Activated T-helper 9 cell treated with anti-CD3 and anti-CD28 coated beads, Interleukin-2, amount 50 U/mL, for 16 hours (primary cell): ENCODE measurements at places on chromosomes 3 and 15.

DNA sequence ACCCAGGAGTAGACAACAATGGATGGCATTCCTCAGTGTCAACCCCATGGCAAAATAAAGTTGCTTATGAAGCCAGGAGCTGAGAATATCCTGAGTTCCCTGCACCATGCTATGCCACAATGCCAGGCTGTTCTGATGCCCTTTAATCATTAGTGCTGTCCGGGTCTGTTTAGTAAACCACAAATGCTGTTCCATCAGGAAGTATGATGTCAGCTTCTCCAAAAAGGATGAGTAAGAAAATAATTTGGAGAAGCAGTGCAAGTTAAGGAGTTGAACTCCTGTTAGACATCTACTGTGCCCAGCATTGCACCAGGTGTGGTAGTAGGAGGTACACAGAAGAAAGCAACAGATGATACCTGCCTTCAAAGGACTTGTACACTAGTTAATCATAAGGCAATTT, 67.9 kb upstream of the GUCA1C start:
- no peak for DNase-seq

DNA sequence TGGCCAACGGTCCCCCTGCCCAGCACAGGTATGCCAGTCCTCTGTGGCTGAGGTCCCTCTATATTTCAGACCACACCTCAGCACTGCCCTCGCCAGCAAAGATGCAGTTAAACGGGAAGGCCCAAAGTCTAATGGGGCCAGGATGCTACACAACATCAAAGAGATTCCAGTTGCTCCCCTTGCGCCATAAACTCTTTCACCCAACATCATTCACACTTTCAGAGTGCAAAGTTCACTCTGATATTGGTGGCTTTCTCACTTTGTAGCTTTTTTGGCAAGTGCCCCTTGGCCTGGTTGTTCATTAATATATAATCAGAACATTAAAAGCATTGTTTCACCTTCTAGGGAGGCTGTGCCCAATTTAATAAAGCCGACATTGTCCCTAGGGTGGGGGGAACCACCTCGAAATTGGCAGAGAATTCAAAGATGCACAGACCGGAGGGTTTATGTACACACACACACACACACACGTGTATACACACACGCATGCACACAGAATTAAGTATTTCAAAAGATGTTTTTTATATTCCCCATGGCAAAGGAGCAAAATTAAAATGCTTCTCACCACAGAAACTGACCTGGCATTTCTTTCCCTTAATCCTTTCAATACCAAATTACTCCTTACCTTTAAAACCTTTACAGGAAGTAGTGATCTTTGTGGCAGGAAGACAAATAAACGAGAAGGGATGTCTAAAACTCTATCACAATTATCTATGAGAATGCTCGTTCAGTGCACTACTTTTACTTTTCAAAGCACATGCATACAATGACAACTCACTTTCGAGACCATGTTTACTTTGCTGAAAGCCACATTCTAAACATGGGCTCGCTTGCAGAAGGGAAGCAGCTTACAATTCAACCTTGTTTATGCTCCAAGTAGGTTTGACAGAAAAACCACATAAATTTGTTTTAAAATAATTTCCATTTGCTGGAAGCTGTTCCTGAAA, 19.5 kb downstream of the LRIG1 start:
- no peak for DNase-seq

GRCh38 chr15:68330416-68330815, 52.9 kb downstream of the FEM1B start:
- DNase-seq, result no peak

GRCh38 chr3:196788528-196788927, 48.9 kb downstream of the PAK2 start:
- no peak for DNase-seq

DNA sequence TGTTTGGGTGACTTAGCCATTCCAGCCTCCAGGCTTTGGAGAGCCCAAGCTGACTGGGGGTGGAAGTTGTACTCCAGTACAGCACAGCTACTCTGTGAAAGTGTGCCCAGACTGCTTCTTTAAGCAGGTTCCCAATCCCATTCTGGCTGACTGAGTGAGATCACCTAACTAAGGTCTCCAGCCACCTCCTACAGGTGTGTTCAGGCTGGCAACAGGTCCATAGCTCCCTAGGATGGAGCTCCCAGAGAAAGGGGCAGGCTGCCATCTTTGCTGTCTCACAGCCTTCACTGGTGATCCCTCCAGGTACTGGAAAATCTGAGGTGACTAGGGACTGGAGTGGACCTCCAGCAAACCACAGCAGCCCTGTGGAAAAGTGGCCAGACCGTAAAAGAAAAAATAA, 445.3 kb upstream of the KCNMB2 start:
- no peak for DNase-seq

DNA sequence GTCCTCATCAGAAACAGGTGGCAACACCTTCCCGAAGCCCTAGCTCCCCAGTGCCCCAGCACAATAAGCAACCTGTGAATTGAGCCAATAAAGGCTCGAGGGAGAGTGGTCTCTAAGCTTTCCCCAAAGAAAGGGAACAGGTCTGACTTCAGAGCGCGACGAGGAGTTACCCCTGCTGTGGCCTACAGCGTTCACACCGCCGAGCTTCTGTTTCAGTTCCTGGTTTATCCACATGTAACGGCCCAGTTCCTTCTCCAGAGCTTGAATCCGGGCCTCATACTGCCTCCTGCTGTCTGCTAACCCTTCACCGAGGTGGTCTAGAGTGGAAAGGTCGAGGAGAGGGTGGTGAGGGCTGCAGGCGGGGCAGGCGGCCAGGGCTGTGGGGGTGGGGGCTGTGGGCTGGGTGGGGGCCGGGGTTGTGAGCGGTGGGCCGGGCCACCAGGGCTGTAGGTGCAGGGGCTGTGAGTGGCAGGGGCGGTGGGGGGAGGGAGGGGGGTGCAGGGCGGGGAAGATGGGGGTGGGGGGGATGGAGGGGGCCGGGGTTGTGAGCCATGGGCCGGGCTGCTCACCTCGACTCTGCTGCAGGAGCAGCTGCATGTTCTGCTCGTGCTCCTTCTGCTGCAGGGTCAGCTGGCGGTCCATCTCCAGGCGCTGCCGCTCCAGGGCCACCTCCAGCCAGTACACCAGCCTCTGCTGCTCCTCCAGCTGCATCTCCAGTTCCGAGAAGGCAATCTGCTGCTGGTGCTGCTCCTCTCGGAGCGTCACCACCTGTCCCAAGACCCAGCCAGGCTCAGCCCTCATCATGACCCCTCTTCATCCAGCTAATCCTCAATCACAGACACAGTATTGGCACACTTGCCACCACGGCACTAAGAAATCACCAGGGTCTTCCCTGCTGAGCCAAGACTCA, 26.2 kb downstream of the KIF7 start:
- no peak for DNase-seq

DNA sequence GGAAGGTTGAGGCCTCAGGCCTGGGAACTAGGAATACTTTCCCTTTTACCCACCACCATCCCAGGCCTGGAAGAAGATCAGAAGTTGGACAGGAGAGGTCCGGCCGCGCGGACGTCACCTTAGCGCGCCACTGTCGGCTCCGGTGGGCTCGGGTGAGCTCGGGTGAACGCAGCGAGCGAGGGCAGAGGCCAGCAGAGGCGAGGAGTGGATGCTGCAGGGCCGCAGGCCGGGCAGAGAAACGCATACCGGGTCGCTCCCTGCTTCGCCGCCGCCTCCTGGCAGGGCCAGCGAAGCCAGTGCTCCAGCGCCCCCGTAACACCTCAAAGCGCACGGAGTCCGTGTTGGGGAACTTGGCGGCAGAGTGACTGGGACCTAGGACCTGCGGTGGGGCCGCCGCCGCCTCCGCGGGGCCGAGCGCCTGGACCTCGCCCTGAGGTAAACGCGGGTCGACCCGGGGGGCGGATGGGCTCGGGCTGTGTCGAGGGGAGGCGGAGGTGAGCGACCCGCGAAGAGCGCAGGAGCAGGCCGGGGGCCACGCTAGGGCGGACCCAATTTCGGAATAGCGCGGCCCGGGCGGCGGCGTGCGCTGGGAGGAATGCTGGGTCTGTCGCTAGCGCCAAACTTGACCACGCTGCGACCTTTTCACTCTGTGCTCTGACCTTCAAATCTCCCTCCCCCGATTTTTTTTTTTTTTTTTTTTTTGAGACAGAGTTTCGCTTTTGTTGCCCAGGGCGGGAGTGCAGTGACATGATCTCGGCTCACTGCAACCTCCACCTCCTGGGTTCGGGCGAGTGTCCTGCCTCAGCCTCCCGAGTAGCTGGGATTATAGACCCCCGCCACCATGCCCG, 1.6 kb downstream of the CYP11A1 start:
- DNase-seq, result no peak
